ENCODE measurements at places on chromosomes 2 and 18.

- no peak for DNase-seq
Measured at GRCh38 chr18:74918276-74918790, 290.6 kb downstream of the PTGR3 start.

DNA sequence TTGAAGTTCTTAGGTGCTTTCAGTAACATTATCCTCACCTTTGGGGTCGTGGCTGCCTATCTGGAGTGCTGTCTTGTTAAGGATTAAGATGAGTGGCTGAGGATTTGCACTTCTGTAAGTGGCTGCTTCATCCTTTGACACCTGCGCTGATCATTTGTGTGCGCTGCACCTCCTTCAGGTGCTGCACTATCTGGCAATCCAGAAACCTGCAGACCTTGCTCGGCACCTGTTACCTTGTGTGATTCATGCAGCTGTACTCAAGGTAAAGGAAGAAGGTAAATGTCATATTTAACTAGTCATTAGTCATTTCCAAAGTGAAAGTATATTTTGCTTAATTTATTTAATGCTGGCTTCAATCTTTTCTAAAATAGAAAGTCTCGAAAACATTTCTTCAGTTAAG, 110.3 kb downstream of the RAB3GAP1 start:
- no peak for DNase-seq

GRCh38 chr2:55089726-55090125, 39.5 kb upstream of the RTN4 start:
- DNase-seq: no peak

- DNase-seq: no peak
Measured at GRCh38 chr18:51227660-51228059, 30.2 kb upstream of the MEX3C start.

- DNase-seq: no peak
Measured at GRCh38 chr2:37827911-37828511, 97.1 kb upstream of the RMDN2 start.

GRCh38 chr2:144358979-144359541, 160.9 kb downstream of the ZEB2 start:
- DNase-seq: no peak

DNA sequence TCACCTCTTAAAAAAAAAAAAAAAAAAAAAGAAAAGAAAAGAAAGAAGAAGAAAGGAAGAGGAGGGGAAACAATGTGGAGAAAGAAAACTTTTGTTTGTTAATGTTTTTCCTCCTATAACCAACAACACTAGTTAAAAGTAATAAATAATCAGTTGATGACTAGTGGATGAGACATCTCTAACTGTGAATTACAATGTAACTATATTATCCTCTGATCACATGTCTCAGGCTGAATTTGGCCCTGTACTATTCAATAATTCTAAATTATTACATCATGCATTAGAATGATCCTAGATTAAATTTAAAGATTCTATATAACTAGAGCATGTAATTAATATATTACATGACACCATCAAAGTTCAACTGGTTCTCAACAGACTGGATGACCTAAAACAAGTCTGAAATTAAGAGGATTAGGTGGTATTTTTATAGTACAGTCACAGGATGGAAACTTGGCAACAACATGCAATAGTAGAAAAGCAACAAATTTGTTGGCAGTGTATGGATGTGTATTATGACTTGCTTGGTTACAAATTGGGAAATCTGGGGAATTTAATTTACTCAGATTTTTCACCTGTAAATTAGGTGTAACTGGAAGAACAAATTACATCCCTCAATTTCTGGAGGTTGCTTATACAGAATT, 269.3 kb upstream of the SETBP1 start:
- no peak for DNase-seq

DNA sequence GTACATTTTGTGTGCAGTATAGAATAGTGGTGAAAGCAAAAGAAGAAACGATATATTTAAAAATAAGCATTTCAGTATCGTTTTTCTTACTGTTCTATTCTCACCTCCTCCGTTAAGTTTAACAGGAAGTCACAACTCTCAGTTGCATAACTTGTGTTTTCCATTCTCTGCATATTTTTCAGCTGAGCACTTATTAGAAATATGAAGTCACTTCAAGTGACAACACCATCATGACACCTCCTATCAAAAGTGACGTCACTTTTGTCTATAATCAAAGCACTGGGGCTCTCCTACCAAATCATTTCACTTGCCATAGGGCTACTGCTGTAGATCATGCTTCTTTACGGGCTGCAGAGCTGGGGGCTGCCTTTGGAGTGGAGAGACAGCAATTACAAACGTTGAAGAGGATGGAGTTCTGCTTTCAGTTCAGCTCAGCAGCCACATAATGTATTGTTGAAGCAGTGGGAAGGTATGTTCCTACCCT, 36.3 kb downstream of the STAT4 start:
- DNase-seq: peak; percentile 11

GRCh38 chr18:77049938-77050337, 82.6 kb downstream of the MBP start:
- no peak for DNase-seq
